ENCODE measurements at places on chromosomes 2 and 18.
A peak's percentile ranks its signal among the peaks of the same experiment; 100 is the strongest.

GRCh38 chr2:159149747-159150146, 136.8 kb downstream of the WDSUB1 start:
- peak; percentile 27 for DNase-seq

DNA sequence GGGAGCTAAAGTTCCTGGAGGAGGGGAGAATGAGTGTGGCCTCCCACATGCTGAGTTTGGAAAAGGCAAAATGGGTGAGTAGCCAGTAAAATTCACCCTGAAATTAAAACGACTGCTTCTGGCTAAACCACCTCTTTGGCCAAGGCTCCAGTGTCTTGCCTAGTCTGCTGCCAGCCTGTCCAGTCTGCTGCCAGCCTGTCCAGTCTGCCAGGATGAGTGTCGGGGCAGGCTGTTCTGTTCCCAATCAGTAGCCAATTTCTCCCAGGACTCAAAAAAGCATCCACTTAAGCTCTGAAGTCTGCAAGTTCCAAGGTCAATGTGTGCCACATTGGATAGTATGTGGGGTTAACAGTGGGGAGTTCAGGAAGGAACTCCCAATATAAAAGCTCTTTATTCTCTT, 134.6 kb upstream of the KLHL29 start:
- DNase-seq = no peak

GRCh38 chr2:102636283-102636907, 17.0 kb downstream of the SLC9A2 start:
- DNase-seq = no peak

- no peak for DNase-seq
These were observed 908.3 kb upstream of the TMEFF2 start for GRCh38 chr2:193103064-193103463.

GRCh38 chr2:143564419-143564818, 435.2 kb downstream of the ARHGAP15 start:
- no peak for DNase-seq

GRCh38 chr2:236946871-236947270, 138.8 kb upstream of the COPS8 start:
- no peak for DNase-seq

DNA sequence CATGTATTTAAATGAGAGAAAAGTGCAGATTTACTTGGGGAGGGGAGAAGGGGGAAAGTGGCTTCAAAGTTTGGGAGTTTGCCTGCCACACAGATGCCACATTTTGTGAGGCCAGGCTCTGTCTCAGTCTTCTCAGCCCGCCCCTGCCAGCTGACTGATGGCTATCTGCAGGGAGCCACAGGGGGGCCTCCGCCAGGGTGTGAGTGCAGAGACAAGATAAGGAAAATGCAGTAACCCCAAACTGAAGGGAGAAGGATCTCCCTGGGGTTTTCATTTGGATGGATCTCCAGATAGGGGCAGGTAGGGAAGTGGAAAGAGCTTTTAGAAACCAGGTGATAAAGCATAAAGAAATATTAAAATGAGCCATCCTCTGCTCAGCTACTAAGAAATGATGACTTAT, 128.8 kb downstream of the ZNF521 start:
- DNase-seq = no peak

DNA sequence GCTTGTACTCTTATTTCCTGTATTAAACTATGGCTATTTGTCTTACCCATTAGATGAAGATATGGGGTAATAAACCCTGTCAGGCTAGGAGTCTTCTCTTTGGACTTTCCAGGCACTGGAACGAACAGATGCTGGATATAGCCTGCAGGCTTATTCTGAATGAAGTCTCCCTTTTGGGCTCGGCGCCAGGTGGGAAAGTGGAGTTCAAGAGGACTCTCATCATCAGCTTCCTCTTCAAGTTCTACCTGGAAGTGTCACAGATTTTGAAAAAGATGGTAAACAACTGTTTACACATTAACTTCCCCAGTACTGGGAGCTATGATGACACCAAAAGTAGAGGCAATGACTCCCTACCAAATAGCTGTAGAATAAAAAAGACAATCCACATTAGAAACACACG, 27.9 kb downstream of the AOX1 start:
- no peak for DNase-seq

- no peak for DNase-seq
These were observed 120.8 kb downstream of the NFATC1 start for GRCh38 chr18:79516441-79516931.

DNA sequence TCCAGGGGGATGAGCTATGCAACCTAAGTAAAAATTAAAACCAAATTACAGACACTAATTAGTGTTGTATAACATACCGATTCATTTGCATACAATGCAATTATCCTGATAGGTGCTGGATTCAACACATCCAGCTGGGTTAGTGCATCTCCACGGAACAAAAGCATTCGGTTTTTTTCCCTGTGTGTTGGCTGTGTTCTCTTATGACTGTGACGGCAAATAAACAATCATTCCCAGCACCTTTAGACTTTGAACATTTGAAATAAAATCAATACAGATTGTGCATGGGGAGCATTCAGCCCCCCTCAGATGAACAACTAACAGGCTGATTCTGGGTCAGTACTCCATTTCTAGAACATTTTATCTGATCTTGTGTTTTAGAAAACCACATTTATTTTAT, 22.7 kb downstream of the FAM124B start:
- DNase-seq = no peak

DNA sequence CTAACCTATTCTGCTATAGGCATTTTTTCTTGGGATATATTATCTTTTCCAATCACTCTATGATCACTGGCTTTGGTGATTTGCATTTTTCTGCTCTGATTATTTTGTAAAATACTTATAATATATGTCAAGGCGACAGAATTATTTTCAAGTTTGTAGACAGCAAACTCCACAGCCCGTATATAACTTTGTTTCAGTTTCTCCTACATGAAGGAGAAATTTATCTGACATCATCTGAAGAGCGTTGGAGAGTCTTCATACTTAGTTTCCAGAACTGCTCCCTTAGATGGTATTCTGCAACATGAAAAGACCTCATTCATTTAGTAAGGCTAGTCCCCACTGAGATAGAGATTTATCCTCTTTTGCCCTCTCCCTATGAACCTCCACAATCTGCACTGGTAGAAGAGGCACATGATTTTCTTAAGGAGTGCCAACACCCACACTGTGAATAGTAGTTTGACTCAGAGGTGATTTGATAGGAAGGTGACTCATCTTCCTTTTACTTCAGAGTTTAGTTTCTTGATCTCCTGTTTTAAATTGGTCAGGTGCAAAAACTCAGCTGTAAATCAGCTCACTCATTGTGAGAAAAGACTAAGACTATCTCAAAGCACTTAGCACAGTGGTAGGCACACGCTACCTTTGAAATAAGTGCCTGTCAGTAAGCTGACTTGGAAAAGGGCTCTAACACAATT, 1848.6 kb upstream of the CELF4 start:
- no peak for DNase-seq

DNA sequence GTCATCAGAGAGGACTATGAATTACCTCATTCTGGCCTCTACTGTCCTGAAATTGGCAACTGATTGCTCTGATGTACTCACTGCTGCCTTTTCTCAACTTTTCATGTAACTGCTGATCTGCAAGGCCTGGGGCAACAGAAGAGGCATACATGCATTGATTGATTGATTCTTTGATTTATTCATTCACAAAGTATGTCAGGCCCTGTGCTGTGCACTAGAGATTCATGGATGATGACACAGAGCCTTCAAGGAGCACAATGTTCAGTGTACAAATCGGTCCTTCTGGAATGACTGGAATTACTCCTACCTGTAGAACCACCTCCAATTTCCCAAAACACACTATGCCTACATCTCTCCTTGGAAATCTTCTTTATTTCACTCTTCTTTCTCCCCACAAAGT, 111.3 kb downstream of the LRATD1 start:
- DNase-seq = no peak

DNA sequence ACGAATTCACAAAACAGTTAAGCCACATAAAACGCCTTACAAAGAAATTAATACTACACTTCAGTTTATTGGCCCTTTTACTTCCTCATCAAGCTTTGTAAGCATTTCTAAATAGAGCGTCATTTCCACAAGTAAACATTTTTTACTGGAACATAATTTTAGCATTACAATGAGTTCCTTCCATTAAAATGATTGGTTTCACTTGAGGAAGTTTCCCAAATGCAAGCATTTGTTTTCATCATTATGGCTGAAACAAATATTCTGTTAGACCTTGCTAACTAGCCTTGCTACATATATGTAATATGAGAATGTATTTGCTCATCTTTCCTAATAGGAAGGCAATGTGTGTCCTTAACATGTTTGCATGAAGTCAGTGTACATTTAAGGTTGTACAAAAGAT, 579.1 kb downstream of the IRS1 start:
- DNase-seq = no peak

DNA sequence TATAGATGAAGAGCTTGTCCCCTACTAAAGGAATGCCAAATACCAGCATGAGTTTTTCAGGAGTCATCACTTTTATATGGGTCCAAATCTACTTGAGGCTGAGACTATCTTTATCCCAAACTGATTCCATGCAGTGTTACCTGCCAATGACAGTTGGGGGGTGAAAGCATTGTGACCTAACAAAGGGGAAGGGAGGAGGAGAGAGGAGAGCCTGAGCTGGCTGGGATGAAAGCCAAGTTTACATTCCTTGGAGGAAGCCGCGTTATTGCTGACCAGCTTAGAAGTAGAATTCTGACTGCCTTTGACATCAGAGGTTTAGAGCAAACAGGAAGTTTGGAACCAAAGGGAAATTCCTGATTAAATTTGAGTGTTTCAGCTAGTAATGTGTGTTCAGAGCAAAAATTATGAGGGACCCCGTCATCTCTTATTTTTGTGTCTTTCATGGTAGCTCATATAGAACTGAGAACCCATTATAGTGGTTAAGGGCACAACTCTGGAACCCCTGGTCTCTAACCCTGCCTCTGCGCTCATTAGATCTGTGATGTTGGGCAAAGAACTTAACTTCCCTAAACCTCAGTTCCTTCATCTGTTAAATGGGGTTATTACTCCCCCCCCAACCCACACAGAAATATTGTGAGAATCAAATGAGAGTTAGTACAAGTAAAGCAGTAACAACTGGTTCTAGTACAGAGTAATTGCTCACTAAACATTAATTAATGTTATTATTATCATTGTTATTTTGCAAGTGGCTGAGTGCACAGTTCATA, 199.3 kb upstream of the EPAS1 start:
- no peak for DNase-seq

DNA sequence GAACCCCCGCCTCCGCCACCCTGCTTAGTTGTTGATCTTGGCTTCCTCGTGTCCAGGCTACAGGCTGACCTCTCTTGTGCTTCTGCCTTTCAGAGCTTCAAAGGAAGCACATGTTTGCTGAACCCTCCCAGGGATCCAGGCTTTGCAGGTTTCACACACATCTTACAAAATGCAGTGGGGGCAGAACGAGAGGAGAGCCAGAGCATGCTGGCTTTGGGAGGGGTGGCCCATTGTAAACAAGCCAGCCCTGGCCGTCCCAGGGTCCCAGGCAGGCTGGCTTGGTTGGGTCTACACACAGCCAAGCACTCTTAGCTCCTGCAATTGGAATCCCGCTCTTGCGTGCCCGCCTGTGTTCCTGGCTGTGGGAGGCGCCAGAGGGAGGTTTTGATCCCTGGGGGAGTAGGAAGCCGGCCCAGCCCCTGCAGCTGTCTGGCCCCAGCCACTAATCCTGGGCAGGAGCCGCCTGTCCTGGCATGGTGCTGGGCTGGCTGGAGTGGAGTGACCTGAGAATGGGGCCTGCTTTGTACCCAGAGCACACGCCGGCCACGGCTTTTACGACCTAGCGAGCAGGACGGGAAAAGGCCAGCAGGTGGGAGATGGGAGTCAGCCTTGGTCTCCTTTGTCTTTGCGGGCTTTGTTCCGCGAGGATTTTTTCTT, 53.9 kb downstream of the SH3BP4 start:
- peak; percentile 85 for DNase-seq

- DNase-seq = no peak
These were observed 59.3 kb upstream of the CCDC68 start for GRCh38 chr18:55018602-55019001.

DNA sequence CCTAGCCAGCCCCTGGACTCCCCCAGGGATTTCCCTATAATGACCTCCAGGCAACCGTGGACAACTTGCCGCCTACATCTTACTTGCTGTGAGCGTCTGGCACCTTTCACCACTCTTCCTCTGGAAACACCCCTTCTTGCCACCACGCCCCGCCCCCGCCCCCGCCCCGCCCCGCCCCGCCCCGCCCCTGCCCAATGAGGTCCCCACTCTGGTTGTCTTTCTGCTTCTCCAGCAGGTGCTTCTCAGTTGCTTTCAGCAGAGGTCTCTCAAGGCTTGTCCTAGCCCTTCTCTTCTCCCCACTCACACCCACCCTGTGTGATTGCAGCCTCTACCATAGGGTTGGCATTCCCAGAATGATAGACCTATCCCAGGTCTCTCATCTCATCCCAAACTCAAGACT, 214.5 kb downstream of the EN1 start:
- DNase-seq = no peak

- peak; percentile 40 for DNase-seq
These were observed 1110.6 kb upstream of the ACVR2A start for GRCh38 chr2:146734042-146734820.

DNA sequence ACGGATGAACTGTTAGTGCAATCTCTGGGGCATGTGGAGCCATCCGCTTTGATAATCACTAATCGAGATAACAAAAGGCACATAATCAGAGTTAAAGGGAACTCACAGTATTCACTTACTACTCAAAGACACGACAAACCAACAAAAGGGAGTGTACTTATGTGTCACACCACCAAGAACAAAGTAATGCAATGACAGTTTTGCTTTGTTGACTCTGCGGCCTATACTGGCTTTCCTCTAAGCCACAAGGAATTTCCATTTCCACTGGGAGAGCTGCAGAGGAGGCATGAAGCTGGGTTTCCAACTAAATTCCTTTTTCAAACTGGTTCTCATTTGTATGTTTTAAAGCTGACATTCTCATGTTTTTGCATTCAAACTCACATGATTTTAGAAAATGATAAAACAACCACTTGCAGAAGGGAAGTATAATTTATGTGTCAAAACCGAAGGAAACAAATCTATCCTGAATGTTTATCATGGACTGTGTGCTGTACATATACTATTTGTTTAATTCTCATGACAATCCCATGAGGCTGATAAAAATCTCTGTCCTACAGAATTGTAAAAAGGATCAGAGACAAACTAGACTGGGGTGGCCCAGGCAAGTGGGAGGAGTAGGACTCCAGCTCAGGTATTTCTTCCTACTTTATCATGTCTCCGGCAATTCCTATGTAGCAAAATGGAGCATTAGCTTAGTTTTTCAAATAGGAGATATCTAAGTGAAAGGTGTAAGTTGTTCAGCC, 149.6 kb upstream of the SMAD7 start:
- no peak for DNase-seq

- no peak for DNase-seq
These were observed 22.2 kb downstream of the BUB1 start for GRCh38 chr2:110655701-110656100.

All from retina (tissue), 1 donor.